ENCODE measurements at places on chromosomes 2 and 18.
A peak's percentile ranks its signal among the peaks of the same experiment; 100 is the strongest.

DNA sequence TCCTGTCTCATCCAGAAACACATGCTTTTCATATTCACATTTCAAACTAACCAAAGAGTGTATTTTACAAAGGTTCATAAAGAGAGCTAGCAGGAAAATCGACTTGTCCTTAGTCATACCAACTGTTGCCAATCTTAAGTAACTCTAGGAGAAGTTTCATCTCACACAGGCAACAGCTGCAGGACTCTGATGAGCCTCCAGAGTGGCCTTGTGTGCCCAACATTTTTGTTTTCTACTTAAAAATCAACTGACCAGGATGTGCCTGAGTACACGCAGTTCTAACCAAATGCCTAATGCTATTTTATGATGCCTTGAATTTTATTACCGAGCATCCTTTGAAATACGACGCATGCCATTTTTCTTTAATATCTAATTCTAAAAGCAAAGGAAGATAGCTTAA lies 595.9 kb upstream of the LRRTM4 start:
- no peak for DNase-seq

DNA sequence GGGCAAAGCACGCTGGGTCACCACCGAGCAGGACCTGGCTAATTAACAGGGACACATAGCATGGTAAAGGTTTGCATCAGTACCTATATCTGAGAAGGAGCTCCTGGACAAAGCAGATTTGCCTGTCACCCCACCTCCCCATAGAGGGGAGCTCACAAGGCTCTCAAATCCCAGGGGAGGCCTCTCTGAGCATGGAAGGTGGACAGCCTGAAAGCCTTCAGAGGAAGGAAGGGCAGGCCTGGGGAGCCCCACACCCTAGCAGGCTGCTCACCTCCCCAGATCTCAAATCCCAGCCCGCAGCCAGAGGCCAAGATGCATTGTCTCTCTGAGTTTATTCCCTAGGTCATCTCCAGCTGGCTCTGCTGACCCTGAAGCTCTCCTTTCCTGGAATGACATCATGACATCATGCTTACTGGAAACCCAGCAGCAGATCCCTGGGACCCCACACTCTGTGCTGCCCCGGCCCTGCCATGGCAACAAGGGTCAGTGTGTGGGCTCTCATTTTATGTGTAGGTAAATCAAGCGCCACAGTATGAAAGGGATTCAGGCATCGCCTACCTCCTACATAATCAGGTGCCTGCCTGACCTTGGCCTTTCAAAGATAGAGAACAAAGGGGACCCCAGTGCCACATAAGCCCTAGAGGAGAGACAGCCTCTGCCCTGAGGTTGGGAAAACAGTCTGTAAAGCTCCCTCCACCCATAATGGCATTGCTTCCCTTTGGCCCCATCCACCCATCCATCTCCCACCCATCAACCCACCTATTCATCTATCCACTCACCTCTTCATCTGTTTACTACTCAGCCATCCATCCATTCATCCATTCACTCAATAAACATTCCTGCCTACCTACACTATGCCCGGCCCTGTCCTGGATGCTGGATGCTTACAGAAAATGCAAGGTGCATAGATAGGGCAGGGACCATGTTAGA lies 15.7 kb upstream of the TEX51 start:
- no peak for DNase-seq

- DNase-seq, result no peak
Measured at GRCh38 chr2:29042561-29043075, 31.7 kb downstream of the PCARE start.

DNA sequence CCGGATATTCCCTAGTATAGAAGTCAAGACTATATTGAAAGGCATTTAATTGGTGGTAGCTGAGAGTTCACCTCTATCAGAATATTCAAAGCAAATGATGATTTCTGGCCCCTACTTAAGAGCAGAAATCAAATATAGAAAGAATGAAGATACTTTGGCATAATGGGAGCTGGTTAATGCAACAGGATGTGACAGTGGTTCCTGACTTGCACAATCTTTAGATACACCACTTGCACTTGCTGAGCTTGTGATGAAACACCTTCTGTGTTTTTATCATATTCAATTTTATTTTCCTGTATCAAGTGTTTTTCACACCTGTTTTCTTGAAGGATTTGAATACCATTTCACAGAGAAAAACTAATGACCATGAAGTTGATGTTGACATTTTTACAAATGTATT lies 124.1 kb upstream of the CDH19 start:
- no peak for DNase-seq

DNA sequence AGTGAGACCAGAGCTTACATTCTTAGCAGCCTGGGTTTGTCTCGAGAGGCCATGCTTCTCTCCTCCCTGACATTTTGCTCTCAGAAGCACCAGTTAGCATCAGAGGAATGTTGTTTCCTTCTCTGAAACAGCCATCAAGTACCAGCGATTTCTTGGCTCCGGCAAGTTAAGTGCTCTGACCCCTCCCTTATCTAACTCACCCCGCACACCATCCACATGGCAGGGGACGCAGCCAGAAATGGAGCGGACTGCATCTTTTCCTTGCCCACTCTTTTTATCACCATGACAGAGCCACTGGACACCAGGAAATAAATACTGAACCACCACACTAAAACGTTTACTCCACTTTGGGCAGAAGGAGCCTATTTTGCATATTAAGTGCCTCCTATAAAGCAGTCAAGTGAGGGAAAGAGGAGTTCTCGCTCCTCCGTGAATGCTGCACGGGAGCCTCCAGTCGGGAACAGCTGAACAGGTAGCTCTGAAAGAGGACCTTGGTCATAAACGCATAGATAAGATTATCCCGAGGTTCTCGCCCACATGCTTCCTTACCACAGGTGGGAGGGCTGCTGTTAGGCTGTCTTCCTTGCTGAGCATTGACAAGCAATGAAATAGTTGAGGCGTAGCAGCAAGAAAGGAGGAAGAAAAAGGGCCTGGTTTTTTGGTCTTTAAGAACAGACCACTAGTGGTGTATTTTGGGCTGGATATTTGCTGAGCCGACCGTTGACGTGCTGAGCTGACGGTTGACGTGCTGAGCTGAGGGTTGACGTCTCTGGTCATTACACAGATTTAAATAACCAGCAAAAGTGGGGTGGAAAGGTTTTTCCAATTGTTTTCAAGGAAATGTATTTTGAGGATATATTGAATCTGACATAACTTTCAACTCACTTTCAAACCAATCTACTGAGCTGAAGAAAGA lies 71.4 kb upstream of the ITGB6 start:
- DNase-seq, result peak; percentile 19

GRCh38 chr18:10284540-10285282 lies 169.7 kb upstream of the APCDD1 start:
- no peak for DNase-seq

DNA sequence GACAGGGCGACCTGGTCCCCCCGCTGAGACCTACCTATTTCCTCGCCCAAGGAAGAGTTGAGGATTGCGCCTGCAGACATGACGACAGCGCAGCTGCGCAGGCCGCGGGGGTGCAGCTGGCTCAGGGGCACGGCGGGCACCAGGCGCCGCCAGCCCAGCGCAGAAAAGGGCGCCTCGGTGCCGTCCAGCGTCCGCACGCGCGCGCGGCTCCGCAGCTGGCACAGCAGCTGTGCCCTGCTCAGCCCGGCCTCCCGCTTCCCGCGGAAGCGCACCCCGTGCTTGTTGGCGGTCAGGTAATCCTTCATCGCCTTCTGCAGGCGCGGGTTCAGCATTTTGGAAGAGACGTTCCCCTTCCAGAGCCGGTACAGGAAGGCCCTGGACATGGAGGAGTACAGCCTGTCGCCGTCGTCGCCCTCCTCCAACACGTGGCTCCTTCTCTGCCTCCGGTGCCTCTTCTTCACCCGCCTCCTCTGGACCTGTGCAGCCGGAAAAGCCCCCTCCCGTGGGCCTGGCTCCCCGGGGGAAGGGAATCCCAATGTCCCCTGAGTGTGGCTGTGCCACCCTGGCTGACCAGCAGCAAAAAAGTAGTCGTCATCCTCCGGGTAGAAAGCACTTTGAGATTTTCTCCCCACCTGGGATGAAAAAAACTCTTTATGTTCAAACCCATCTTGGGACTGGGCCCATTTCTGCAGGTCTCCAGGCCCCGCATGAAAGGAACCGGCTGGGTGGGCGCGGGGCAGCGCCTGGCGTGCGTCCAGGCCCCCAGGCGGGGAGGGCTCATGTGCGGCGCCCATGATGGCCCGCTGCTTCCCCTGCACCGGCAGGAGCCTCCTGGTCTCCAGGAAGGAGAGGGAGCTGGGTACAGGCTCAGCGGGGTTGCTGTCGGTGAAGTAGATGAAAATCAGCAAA lies 42.7 kb downstream of the ST6GAL2 start:
- DNase-seq, result no peak

DNA sequence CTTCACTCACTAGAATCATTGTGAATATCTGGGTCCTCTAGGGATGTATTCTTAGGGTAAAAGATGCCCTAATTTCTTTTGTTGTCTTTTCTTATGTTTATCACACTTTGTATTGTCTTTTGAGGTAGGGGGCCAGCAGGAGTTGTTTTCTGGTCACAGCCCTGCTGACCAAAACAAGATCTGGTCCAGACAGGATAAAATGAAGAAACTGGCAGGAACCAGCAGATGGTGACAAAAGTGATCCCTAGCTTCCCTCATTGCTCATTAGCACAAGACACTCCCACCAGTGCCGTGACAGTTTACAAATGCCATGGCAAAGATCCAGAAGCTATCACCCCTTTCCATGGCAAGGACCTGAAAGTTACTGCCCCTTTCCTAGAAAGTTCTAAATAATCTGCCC lies 81.7 kb upstream of the CCDC85A start:
- DNase-seq, result no peak

DNA sequence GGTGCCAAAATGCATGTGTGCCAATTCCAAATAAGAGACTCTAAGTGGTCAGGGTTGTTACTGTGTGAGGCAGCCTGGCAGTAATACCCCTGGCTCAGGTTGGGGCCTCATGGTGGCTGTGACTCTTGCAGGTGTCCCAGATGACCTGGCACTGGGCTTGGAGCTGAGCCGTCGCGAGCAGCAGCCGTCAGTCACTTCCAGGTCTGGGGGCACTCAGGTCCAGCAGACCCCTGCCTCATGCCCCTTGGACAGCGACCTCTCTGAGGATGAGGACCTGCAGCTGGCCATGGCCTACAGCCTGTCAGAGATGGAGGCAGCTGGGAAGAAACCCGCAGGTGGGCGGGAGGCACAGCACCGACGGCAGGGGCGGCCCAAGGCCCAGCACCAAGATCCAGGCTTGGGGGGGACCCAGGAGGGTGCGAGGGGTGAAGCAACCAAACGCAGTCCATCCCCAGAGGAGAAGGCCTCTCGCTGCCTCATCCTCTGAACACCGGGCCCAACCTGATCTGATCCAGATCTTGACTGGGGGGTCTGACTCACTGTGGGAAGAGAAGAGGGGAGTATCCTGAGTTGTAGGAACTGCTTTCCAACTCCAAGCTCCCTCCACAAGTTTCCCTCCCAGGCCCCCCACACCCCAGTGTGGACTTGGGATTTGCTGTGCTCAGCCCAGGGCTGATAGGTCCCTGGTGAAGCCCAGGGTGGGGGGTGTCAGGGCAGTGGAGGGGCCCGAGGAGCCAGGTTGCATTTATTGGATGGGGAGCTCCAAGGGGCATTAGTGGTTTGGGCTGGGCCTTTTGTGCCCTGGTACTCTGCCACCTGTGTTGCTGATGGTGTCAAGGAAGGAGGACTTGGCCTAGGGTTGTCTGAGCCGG lies 5.6 kb downstream of the DNAJB2 start:
- no peak for DNase-seq

DNA sequence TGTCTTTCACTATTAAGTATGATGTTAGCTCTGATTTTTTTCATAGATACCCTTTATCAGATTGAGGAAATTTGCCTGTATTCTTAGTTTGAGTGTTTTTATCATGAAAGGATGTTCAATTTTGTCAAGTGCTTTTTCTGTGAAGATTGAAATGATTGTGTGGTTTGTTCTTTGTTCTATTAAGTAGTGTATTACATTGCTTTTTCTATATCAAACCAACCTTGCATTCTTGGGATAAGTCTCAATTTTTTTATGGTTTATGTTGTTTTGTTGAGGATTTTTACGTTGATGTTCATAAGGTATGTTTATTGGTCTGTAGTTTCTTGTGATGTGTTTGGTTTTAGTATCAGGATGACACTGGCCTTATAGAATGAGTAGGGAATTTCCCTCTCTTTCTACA lies 19.1 kb downstream of the PDK1 start:
- DNase-seq, result no peak

- DNase-seq, result no peak
Measured at GRCh38 chr2:60515721-60516226, 37.7 kb downstream of the BCL11A start.

GRCh38 chr2:236319036-236319435 lies 54.8 kb upstream of the ASB18 start:
- DNase-seq, result no peak

DNA sequence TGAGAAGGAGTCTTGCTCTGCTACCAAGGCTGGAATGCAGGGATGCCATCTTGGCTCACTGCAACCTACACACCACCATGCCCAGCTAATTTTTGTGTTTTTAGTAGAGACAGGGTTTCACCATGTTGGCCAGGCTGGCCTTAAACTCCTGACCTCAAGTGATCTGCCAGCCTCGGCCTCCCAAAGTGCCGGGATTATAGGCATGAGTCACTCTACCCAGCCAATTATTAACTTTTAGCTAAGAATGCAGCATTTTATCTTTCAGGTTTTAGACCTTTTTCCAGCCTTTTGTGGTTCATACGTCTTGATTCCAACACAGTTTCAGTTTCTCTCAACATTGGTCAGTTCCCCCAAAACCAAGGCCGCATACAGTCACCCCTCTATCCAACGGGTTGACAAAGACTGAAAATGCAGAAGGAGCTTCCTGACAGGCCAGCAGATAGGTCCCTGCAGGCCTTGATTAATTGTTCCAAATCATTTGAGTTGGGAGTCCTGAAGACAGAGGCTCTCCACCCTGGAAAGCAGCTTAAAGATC lies 262.2 kb upstream of the KLHL29 start:
- DNase-seq, result no peak

GRCh38 chr2:19982268-19982667 lies 7.6 kb downstream of the WDR35 start:
- DNase-seq, result no peak
